NCI-H1436 treated with DMSO at 0.1 percent for 48 hours (cell line): ENCODE measurements at places on chromosomes 5 and 9.

GRCh38 chr5:138829341-138829740 is 45.8 kb downstream of the LRRTM2 start:
- DNase-seq, result no peak

GRCh38 chr9:2761424-2761823 is 44.1 kb downstream of the KCNV2 start:
- no peak for DNase-seq

- no peak for DNase-seq
These were observed 136.5 kb downstream of the PBX3 start for GRCh38 chr9:125883565-125884217.

DNA sequence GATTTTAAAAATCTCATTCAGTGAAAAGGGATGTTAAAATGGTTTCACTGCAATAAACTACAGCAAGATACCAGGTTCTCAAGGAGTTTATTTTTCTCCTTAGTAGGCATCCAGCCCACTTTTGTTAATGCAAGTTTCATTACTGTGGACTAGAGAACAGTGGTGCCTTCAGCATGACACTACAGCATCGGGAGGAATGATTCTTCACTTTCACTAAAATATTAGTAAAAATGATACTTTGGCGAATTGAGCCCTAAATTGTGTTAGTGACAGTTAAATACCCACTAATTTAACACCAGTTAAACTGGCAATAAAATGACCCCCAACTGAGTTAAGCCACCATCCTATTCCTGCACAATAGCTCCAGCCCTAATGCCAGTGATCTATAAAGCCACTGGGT is 152.2 kb upstream of the MPDZ start:
- no peak for DNase-seq

DNA sequence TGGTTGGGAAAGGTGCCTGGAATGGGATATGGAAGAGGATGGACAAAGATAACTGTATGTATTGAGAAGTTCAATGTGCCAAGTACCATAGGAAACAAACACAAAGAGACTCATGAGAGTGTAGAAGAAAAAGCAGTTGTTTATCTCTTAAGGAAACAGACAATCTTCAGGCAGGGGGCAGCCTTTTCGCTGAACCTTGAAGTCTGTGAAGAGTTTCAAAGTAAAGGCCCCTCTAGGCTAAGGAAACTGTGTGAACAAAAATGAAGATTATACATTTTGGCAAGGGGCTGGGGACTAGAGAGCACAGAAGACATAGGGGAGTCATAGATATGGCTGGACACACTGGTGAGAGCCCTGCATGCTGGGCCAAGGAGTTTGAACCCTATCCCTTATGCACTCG is 27.5 kb upstream of the FRMPD1 start:
- DNase-seq, result no peak

DNA sequence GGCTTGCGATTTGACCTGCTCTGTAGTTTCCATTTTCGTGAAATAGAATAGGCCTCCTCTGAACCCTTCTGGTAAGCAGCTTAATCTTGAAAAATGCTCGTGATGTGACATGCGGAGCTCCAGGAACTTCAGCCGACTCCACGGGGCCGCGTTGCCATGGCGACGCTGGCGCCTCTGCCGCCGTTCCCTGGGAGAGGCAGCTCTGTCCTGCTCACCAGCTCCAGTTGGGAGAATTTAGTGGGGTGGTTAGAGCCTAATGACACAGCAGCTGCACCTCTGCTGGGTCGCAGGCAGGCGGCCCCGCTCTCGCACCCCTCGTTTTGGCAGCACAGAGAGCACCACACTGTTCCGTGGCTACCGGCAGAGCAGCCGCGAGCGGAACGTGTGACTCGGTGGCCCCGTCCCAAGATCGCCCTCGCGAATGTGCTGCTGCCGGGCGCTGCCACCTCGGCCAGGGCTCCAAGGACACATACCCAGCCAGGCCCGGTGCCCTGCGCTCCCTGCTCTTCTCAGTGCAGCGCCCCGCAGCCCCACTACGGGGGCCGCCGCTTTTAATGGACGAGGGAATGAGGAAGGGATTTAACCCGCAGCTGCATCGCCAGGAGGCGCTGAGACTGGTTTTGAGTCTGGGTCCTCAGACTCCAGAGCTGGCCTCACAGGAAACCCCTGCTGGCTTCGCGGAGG is 131.2 kb upstream of the LMX1B start:
- DNase-seq, result no peak

GRCh38 chr9:135971892-135972291 is 10.7 kb upstream of the UBAC1 start:
- DNase-seq, result no peak
